Left renal pelvis (tissue), 4 donors: ENCODE measurements at places on chromosomes 6 and 20. TPM values are rescaled to one million over a fixed set of nuclear protein-coding genes. Genes with fewer than 3 reads are reported as not detected.

- no peak for DNase-seq
These were observed 63.7 kb downstream of the PRR18 start for GRCh38 chr6:166244353-166245045.

The GRM1 gene
- polyA plus RNA-seq, result 0.39 TPM

DNA sequence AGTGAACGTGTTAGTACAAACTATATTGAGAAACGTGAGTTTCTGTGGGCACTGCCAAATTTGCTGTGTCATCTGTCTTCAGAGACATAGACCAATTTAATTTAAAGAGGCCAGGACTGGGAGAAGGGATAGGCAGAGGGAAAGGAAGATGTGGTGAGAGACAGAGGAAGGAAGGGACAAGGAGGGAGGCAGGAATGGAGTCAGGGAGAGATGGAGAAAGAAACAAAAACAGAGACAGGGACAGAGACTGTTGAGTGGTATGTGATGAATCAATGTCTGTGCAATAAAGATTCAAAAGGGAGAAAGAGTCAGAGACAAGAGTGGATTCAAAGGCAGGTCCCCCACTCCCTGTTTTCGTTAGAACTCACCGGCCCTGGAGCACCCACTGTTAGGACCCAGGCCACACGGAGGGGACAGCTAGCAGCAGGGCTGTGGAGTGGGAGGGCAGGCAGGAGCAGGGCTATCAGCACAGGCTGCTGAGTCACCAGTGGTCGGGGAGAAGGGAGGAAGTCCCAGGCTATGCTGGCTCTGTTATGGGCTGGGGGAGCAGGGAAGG lies 51.6 kb upstream of the CHD6 start:
- DNase-seq, result no peak

DNA sequence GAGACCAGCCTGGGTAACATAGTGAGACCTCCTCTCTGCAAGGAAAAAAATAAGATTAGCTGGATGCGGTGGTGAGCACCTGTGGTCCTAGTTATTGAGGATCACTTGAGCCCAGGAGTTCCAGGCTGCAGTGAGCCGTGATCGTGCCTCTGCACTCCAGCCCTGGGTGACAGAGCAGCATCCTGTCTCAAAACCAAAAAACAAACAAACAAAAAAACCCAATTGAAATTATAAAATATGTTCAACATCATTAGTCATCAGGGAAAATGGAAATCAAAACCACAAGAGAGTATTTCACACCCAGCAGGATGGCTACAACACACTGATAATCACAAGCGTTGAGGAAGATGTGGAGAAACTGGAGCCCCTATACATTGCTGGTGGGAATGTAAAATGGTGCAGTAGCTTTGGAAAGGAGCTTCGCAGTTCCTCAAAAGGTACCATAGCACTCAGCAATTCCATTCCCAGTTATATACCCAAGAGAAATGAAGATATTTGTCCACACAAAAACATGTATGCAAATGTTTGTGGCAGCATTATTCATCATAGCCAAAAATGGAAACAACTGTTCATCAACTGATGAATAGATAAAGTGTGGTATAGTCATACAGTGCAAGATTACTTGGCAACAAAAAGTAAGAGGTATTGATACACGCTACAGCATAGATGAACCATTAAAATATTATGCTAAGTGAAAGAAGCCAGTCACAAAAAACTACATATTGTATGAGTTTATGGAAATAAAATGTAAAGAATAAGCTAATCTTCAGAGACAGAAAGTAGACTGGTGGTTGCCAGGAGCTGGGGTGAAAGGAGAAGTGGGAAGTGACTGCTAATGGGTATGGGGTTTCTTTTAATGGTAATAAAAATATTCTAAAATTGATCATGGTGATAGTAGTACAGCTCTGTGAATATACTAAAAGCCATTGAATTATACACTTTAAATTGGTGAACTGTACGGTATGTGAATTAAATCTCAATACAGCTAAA lies 38.7 kb upstream of the RIPOR2 start:
- no peak for DNase-seq

The BACH2 gene
- 10.6 TPM for polyA plus RNA-seq

The RSPH9 gene
- 1.3 TPM for polyA plus RNA-seq

GRCh38 chr6:50706575-50706974 lies 6.8 kb upstream of the TFAP2D start:
- DNase-seq, result no peak

GRCh38 chr6:139277587-139277986 lies 14.2 kb downstream of the TXLNB start:
- DNase-seq, result no peak

The IL20RA gene
- polyA plus RNA-seq, result 2.0 TPM

The RAET1L gene
- polyA plus RNA-seq, result not detected

The ERMARD gene
- polyA plus RNA-seq, result 46.8 TPM
